ENCODE measurements at places on chromosomes 4 and X.

DNA sequence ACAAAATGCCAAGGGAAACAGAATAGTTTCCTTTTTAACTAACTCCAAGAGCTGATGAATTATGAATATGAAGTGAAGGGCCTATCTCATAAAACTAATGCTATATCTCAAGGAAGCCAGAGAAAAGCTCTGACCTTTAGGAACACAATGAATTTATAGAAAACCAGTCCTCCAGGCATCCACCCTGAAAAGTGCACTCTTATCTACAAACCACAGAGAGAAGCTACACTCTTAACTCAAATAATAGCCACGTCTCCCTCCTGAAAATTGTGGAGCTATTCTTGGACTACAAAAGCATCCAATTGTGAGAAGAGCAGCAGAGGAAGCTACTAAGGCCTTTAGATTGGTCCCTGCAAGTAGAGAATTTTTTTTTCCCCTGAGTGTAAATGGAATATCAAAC lies 253.9 kb downstream of the IL15 start:
- DNase-seq: no peak

DNA sequence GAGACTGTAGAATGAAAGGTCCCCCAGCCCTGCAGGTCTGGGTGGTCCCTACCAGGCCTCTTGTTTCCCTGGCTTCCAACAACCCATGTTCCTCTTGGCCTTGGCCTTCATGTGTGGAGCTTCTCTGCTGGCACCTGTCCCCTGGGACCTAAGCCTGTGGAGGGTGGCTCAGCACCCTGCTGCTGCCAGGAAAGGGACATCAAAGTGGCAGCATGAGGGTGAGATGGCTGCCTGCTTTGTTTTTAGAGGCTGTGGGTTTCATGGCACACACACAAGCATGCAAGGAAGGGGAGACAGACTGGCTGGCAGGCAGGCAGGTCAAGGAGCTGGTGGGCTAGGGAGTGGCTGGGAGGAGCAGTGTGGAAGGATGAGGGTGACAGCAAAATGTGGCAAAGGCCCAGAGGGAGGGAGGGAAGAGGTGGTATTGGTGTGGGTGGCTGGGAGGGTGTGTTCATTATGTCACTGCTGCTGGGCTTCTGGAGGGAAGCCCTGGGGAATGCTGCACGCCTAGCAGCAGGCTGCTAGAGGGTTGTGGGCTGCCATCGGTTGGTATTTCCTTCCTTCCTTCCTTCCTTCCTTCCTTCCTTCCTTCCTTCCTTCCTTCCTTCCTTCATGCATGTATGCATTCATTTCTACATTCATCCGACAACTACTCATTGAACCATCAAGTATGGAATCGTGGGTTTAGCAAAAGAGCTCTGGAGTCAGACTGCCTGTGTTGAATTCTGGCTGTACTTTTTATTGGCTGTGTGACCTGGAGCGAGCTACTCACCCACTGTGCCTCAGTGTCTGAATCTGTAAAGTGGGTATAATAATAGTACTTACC lies 128.7 kb upstream of the PJA1 start:
- DNase-seq: no peak

DNA sequence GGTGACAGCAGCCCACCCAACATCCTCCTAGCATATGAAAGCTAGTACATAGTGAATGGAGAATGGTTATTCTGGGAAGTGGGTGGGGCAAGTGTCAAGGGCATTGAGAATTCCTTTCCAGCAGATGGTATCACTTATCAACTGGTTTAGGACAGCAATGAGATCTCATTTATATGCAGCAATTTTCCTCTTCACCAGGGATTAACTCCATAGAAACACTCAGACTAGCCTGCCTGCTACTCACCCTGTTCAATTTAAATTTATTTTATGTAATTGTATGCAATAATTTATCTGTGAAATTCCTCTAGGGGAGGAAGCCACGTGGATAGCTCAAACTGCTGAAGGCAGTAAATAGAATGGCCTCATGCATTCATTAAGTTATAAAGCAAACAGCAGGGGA lies 101.6 kb upstream of the MID1IP1 start:
- DNase-seq: no peak

GRCh38 chr4:19806865-19807264 lies 444.8 kb upstream of the SLIT2 start:
- DNase-seq: no peak

DNA sequence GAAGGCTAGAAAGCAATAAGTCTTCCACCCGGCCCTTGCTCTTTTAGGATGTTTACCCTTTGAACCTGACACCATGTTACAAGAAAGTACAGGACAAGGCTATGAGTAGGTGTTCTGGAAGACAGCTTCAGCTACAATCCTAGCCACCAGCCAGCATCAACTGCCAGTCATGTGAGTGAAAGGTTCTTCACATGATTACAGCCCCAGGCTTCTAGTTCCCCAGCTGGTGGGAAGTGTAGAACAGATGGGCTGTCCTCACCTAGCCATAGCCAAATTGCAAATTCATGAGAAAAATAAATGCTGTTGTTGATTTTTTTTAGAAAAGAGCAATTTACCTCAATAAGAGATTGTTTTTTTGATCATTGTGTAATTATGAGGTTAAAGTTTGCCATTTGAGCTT lies 60.8 kb downstream of the GRXCR1 start:
- no peak for DNase-seq

- no peak for DNase-seq
Observed at GRCh38 chr4:2296631-2297601, 35.0 kb upstream of the MXD4 start.

GRCh38 chrX:153474718-153475117 lies 4.3 kb upstream of the HAUS7 start:
- DNase-seq: no peak

DNA sequence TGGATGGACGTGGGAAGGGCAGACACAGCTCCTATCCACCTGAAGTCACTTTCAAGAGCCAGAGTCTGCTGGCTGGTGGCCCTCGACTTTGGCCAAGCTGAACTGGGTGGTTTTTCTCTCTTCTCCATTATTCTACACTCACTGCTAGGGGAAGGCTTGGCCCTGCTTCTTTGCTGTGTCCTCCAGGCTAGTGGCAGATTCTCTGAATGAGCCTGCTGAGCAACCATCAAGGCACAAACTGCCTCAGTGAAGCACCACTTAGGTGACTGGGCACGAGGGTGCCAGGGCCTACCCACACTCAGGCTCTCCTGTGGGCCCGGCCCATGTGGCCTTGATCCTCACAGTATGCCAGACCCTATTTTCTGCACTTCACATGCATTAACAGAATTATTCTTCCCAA lies 92.0 kb downstream of the PJA1 start:
- DNase-seq: no peak

DNA sequence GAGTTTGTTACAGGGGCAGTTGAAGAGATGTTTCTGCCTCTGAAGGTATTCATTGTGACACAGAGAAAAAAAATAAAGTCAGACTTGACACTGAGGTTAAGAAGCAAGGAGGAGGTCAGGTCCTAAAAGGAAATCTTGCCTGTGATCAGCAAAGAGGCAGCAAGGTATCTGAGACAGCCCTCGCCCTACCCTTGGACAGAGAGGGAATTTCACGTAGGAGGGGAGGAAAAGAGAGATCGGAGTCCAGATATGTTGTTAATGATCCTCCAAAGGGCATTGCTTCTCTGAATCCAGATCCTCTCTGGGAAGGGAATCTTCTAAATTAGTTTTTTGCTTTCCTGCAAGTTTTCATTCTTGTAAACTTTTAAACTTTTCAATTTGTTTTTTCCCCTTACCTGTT lies 15.3 kb upstream of the PRR27 start:
- no peak for DNase-seq

GRCh38 chrX:15492469-15492868 lies 664 bp downstream of the PIR start:
- no peak for DNase-seq

DNA sequence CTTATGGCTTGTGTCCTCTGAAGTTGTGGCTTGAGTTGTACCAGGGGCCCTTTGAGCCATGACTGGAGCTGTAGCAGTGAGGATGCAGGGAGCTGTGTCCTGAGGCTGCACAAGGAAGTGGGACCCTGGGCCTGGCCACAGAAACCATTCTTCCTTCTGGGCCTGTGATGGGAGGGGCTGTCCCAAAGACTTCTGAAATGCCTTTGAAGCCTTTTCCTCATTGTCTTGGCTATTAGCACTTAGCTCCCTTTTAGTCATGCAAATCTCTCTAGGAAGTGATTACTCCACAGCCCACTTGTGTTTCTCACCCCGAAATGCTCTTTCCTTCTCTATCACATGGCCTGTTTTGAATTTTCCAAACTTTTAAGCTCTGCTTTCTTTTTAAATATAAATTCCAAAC lies 92.4 kb downstream of the FHDC1 start:
- no peak for DNase-seq

- DNase-seq: no peak
Observed at GRCh38 chrX:6134255-6134654, 94.4 kb downstream of the NLGN4X start.

DNA sequence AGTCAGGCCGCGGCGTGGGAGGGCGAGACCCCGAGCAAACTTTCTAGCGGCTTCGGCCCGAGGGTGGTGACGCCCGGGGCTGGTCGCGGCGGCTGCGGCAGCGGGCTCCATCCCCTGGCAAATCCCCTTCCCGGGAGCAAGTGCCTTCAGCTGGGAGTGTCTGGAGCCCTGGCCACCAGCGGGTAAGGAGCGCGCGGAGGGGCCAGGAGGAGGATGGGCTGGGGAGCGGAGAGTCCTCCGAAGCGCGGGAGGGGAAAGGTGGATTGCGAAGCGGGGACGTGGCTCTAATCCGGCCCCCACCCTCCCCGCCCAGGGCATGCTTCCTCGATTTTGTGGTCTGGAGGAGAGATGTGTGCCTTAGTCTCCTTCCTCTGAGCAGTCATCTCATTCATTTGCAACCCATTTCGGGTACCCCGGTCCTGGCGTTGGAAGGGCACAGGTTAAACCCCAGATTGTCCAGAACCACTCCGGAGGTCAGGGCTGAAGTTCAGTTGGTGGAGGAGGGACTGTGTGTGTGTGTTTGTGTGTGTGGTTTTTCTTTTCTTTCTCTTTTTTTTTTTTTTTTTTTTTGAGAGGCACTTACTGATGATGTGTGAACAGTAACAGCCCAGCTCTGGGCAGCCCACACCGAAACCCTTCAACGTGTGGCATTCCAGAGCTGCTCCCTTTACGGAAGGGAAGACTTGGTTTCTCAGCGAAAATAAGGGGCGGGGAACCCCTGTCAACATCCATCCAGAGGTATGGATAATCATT lies 516 bp downstream of the SGMS2 start:
- DNase-seq: no peak

DNA sequence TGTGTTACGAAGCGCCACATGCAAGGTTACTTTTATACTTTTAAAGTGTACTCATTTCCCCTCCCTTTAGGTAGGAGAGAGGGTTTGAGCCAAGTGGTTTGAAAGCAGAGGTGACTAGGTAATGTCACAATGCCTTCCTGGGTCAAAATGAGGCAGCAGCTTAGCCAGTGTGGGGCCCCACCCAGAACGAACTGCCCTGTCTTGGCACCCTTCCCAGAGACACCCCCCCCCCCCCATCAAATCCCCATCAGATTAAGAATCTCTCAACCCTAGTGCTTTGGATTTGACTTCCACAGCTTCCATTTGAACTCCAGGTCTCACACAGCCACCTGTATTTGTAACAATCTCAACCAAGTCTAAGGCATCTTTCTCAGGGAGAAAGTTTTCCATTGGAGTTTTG lies 31.1 kb downstream of the BCOR start:
- DNase-seq: no peak

GRCh38 chr4:165964591-165964990 lies 91.6 kb downstream of the TLL1 start:
- no peak for DNase-seq

GRCh38 chrX:155865193-155865592 lies 16.0 kb upstream of the VAMP7 start:
- DNase-seq: no peak

DNA sequence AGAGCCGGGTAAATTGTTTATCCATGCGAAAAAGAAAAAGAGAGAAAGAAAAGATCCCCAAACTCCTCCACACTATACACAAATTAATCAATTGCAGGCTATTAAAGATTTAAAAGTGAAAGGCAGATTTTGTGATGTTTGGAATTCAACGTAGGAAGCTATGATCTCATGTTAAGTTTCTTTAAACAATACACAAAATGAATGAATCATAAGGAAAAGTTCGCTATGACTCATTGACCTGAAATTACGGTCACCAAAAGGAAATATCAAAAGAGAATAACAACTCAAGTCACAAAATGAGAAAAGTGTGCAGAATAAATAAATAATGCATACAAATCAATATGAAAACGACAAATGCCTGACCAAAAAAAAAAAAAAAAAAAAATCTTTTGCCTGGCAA lies 28.6 kb downstream of the CLNK start:
- DNase-seq: no peak

- no peak for DNase-seq
Observed at GRCh38 chrX:125786316-125786715, 379.8 kb downstream of the DCAF12L2 start.

GRCh38 chrX:136794080-136794479 lies 13.3 kb upstream of the ARHGEF6 start:
- DNase-seq: no peak

GRCh38 chrX:6778544-6779503 lies 243.9 kb upstream of the VCX3A start:
- no peak for DNase-seq

DNA sequence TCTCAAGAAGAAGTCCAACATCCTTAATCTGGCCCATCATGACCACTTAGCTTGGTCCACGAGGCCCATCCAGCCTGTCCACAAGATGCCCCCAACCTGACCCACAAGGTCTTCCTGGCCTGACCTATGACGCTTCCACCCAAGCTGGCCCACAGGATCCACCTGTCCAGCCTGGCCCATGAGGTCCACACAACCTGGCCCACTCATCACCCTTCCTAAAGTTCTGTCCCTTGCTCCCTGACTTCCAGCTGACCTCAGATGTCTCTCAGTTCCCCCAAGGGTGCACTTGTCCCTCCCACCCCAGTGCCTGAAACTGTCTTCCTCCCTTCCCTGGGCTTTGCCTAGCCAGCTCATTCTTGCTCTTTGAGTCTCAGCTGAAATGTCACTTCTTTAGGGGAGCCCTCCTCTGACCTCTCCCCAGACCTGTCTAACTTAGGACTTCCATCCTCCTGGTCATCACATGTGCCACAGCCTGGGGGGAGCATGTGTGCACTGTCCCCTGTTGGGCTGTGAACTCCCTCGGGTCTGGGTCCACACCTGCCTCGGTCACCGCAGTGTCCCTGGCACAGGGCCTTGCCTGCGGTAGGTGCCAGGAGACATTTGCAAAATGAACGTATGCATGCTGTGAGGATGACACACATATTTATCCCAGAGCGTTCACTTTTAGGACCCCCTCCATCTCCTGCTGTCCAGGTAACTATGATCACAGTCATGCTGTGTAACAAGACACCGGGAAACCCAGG lies 61.7 kb downstream of the EVC start:
- no peak for DNase-seq

GRCh38 chrX:85454295-85454694 lies 74.8 kb upstream of the POF1B start:
- no peak for DNase-seq

GRCh38 chrX:15679246-15679645 lies 14.6 kb upstream of the CLTRN start:
- no peak for DNase-seq

GRCh38 chr4:14143892-14144291 lies 516.4 kb upstream of the BOD1L1 start:
- DNase-seq: no peak

DNA sequence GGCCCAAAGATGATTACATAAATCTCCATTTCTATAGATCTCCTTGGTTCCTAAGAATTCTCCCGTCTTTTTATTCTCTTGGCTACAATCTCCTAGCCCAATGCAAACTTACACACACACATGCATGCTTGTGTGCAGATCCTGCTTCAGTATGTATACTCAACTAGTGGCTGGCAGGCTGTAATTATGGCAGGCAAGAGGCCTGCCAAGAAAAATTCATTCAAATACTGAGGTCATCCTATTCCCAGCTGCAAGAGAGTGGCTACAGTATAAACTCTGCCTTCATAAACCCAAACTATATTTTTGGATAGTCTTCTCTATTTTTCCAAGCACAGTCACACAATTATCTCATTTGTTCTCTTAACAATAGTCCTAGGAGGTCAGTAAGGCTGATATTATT lies 95.2 kb downstream of the SHROOM4 start:
- DNase-seq: no peak

Data from GM12891 (cell line).